Nucleus accumbens (tissue), 56 donors: ENCODE measurements at places on chromosomes 3 and 15.

GRCh38 chr15:72935521-72935920, 116.7 kb upstream of the NEO1 start:
- DNase-seq = no peak

GRCh38 chr15:82971218-82971984, 14.6 kb upstream of the RAMAC start:
- DNase-seq = no peak

GRCh38 chr15:68340726-68341671, 63.5 kb downstream of the FEM1B start:
- no peak for DNase-seq

GRCh38 chr15:63977119-63977518, 69.2 kb downstream of the DAPK2 start:
- DNase-seq = no peak

DNA sequence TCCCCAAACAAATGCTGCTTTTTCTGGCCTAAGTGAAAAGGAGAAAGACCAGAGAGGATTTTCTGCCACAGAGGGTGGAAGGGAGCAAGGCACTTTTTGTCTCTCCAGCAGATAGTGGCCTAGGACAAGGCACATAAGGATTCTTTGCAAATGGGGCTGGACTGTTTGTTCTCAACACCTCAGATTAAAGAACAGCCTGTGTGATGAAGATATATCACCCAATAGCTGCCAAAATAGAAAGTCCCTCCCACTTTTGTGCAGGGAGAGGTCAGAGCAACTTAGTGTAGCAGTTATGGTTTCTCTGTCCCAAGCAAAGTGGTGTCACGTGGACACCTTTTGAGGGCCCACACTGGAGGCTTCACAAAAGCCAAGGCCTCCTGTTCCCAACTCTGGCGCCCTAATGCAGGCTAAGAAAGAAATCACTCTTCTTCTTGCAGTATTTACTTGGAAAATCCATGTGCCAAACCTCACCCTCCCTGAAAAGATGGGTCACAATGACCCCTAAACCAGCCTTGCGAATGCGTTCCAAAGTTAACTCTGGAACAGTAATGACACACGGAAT, 84.9 kb downstream of the LRIG1 start:
- no peak for DNase-seq

- DNase-seq = no peak
These were observed 42.7 kb downstream of the FAM174B start for GRCh38 chr15:92612891-92613290.

- DNase-seq = no peak
These were observed 61.4 kb upstream of the ZBTB38 start for GRCh38 chr3:141306922-141307321.

DNA sequence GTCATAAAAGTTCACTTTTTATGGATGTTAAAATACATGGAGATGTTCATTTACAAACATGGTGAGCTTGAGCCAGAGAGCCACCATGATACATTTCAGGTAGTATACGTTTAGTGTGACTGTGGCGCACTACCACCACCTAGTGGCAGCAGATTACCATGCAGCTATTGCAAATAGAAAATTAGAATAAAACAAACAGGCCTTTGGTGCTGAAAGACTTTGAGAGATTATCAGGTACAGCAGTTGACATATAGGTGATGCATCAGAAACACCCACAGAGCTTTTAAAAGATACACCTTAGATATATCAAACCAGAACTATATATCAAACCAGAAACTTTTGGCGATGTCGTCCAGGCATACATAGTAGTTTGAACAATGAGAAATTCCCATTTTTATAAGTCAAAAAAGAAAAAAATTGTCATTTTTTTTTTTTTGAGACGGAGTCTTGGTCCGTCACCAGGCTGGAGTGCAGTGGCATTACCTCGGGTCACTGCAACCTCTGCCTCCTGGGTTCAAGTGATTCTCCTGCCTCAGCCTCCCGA, 42.0 kb upstream of the ICE2 start:
- DNase-seq = no peak

DNA sequence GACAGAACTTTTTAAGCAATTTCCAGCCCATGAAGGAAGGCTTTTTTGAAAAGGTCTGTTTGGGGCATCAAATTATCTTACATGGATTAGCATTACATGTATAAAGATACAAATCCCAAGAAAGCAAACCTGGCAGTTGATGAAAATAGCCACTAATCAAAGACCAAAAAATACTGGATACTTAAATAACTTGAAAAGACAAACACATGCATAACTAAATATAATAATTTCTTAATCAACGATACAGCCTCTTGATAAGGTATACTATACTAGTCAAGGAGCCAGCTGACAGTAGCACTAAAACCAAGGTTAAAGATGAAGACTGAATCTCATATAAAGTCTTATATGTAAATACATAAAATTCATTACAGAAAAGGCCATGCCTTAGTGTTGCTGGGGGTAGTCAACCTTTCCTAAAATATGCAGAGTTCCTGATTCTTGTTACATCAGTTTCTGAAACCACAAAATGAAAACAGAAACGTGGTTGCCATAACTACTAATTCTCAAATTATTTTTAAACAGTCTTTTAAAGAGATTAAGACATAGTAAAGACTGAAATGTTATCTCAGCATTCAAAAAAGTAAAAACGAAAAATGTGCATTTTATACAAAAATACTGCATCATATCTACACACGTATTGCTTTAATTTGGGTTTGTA, 2.0 kb downstream of the ANKRD28 start:
- DNase-seq = no peak

DNA sequence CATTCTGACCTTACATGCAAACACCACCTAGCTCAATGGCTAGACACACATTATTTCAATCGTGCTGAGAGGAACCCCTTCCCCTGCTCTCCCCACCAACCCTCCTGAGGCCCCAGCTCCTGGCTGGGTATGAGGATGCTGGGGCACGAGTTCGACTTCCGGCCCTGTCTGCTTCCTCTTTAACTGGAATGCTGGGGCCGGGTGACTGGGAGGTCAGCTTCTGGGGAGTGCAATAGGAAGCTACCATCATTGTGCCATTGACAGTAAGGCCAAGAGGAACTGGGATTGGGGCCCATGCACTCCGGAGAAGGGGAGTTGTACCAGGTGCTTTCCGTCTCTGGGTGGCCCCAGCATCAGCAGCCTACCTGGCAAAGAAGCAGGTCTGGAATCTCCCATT, 15.6 kb upstream of the TLE3 start:
- no peak for DNase-seq

- no peak for DNase-seq
These were observed 1.7 kb upstream of the NME9 start for GRCh38 chr3:138331143-138331894.

DNA sequence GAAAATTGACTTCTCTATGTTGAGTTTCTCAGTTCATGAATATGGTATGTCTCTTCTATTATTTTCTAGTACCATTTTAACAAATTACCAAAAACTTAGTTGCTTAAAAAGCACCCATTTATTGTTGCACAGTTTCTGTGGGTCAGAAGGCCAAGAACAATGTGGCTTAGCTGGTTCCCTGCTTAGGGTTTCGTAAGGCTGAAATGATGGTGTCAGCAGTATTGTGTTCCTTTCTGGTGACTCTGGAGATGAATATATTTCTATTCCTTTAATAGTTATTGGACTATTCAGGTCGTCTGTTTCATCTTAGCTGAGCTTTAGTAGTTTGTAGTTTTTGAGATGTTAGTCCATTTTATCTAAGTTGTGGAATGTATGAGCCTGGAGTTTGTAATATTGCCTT, 44.9 kb downstream of the IL1RAP start:
- no peak for DNase-seq

GRCh38 chr3:157087780-157088600, 72.0 kb downstream of the CCNL1 start:
- DNase-seq = no peak

DNA sequence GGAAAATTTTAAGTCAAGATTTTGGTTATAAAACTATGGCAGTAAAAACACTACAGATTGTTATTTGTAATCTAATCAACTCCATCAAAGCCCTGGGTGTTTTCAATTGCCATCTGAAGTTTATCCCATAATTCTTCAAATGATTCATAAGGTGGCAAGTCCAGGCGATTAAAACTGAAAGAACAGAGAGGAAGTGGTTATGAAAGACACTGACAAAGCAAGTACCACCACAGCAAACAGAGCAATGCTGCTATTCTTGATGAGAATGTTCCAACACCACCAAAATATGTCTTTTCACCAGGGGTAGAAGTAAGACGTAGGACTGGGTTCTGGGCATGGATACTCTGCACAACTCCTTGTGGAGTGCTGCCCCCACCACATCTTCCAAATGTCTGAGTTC, 86.9 kb upstream of the PRTG start:
- DNase-seq = no peak

DNA sequence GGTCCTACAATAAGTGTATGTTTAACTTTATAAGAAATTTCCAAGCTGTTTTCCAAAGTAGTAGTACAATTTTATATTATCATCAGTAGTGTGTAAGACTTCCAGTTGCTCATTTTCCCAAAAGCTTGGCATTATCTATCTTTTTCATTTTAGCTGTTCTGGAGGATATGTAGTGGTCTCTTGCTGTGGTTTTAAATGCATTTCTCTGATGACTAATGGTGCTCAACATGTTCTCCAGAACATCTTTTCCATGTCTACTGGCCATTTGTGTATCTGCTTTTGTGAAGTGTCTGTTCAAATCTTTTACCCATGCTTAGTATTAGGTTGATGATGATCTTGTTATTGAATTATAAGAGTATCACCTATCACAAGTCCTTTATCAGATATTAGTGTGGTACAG, 13.3 kb downstream of the BCL2A1 start:
- no peak for DNase-seq

DNA sequence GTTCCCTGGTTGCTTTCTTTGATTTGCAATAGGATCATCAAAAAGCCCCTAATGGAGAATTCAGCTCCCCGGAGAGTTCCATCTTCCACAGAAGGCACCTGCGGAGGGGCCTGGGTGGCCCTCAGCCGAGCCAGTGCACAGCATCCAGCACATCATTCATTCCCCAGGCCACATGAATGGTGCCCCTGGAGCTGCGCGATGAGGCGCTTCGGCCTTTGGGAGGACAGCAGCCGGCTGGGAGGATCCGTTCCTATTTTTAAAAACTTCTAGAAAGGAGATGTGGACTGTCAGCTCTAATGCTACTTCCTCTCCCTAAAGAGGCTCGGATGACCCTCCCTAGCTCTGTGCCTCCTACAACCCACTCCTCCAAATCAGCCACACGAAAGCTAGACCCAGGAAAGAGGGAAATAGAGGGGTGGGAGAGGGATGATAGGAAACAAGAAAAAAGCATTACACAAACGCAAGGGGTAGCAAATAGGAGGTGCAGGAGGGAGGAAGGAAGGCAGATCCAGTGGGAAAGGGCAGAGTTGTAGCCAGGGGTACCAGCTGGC, 20.3 kb downstream of the EHD4 start:
- no peak for DNase-seq

- no peak for DNase-seq
These were observed 119.5 kb downstream of the TMEM108 start for GRCh38 chr3:133157716-133158115.

- no peak for DNase-seq
These were observed 32.2 kb upstream of the COLQ start for GRCh38 chr3:15553749-15554148.

DNA sequence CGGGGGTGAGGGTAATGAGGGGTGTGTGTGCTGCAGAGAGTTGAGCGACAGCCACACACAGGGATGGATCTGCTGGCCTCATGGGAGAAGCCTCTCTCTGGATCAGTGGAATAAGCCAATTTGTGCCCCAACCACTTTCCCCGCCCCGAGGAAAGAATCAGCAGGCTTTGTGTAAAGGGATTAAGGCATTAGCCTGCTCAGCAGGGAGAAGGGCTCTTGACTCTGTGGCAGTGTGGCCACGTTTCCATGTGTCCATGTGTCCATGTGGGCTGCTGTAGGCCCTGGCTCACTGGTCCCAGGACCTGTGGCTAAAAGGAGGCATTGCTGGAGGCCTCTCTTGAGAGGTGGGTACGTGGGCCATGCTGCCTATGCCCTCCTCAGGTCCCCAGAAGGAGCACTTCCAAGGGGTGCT, 104.7 kb downstream of the HMG20A start:
- DNase-seq = no peak

- no peak for DNase-seq
These were observed 18.6 kb upstream of the SENP7 start for GRCh38 chr3:101531473-101532086.

DNA sequence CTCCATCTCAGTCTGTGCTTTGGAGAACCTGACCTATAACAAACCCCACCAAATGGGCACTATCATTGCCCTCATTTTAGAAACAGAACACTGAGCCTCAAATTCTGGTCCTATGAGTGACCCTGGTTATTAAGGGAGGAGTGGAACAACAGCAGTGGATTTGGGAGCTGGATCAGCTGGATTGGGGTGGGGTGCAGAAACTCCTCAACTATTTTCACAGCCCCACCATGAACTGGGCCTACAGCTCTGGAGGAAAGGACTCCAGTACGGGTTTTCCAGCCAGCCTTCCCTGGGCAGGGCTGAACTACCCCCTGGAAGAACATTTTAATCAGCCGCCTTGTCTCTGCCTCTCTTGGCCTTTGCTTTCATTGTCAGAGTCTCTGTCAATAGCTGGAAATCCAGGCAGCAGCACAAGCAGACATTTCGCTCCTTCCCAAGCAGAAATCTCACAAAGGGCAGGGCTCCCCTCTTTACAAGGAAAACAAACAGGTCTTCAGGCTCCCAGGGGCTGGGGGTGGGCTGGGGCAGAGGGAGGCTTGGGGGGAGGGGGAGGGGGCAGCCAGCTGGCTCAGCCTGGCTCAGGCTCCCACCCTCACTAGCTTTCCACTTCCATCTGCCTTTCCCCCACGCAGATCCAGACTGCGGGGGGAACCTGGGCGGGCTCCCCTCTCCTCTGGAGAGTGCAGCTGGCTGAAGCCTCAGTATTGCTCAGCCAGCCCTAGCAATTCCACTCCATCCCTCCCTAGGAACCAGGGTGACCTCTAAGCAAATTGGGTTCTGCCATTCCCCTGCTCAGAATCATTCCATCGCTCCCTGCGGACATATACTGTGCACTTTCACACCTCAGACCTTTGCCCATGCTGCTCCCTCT, 13.7 kb upstream of the TLE3 start:
- DNase-seq = peak; percentile 71

- no peak for DNase-seq
These were observed 26.4 kb upstream of the KBTBD12 start for GRCh38 chr3:127888564-127889107.

DNA sequence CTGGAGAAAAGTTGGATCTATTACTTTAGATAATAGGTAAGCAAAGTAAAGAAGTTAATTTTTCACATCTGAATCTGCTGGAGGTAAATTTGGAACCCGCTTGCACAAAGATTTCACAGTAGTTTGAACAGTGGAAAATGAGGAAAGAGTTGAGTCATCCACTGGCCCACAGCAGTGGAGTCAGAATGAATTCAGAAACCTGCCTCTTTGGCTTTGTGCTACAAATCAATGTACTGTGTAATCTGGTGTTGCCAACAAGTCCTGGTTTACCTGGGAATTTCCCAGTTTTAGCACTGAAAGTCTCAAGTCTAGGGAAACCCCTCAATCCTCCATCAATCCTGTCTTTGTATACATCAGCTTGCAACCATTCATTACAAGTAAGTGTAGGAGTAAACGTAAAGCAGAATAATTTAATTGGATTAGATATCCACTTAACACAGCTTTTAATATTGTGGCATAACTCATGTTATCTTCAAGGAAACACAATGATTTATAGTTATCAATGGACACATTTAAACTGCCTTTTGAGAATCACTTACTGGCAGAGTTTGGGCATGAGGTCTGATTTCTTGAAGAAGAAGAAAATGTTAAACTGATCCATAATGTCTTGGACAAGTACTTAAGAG, 100.6 kb downstream of the DCLK3 start:
- no peak for DNase-seq
